ENCODE measurements at places on chromosomes 3 and 15. TPM values are rescaled to one million over a fixed set of nuclear protein-coding genes. Genes with fewer than 3 reads are reported as not detected.
A peak's percentile ranks its signal among the peaks of the same experiment; 100 is the strongest.

DNA sequence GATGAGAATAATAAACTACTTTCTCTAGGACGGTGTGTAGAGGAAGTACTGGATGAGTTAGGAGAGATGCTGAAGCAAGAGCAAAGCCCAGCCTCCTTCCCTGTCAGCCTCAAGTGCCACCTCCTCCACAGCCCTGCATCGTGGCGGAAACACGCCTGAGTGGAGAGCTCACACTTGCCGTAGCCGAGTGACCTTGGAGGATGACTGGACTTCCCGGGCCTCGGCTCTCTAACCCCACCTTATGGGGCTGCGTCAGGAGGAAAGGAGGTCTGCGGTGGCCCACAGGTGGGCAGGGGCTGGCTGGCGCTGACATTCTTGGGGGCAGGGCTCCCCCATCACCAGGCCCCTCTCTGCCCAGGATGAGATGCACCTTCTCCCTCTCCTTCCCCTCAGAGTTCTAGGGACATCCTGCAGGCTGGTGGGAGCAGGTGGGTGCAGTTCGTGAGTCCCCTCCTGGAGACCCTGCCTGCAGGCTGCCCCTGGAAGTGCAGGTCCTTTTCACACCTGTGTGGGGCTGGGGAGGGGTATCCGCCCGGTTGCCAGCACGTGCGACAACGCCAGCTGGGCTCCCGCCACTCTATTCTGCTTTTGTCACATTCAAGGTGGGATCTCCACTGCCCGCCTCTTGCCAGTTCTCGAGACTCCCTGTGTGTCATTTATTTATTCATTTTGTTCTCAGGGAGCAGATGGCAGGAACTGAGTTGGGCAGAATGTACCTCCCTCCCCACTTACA lies 175.2 kb downstream of the MEGF11 start:
- no peak for DNase-seq

- DNase-seq: no peak
These were observed 52.4 kb upstream of the MRPS22 start for GRCh38 chr3:139291276-139292051.

DNA sequence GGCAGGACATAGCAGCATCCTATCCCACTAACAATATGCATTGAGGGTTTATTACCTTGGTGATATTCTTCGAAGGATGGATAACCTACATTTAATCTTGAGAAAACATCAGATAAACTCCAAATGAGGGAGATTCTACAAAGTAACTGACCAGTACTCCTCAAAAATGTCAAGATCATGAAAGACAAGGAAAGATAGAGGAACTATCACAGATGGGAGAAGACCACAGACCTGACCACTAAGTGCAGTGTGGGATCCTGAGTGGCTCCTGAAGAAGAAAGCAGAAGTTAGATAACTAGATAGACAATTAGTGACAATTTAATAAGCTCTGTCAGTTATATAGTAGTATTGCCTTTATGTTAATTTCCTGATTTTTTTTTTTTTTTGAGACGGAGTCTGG lies 17.7 kb upstream of the CGNL1 start:
- no peak for DNase-seq

- no peak for DNase-seq
These were observed 27.9 kb upstream of the PRR23E start for GRCh38 chr3:127165036-127165435.

DNA sequence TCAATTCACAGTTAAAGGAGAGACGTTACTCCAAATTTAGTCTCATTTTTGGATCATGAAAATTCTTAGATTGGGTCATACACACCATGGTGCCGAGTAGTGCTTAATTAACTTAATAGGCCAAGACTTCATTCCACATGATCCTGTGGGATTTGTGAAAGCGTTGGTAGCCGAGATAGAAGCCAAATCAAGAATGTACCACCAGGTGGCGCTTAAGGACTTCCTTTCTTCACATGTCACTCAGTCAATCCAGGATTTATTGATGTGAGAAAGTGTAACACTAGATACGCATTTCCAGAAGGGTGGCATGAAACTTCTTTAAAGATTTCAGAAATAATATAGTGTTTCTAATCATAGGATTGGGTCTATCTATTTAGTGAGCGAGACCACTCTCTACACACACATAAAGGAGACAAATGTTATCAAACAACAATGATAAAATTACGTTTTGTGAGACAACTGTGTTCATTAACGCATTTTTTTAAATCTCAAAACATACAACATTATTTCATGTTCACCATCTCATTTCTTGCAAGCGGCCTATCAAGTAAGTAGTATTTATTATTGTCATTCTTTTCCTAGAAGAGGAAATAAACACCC lies 436.1 kb downstream of the CHL1 start:
- peak; percentile 23 for DNase-seq

DNA sequence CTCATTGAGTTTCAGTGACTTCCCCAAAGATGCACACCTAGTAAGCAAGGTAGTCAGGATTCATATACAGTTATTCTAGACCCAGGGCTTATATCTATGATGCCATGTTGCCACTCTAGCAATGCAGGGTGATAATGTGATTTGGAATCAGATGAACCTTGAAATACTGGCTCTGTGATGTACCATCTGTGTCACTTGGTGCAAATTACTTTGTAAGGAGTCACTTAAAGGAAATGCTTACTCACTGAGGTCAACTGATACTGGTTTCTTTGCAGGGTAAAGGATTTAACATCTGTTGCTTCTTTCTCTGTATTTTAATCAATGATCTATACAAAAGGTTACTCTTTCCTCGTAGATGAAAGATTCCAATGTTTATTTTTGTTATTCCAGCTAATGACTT lies 10.8 kb downstream of the ASB14 start:
- DNase-seq: no peak

GRCh38 chr3:29481969-29482767 lies 201.3 kb downstream of the RBMS3 start:
- no peak for DNase-seq

DNA sequence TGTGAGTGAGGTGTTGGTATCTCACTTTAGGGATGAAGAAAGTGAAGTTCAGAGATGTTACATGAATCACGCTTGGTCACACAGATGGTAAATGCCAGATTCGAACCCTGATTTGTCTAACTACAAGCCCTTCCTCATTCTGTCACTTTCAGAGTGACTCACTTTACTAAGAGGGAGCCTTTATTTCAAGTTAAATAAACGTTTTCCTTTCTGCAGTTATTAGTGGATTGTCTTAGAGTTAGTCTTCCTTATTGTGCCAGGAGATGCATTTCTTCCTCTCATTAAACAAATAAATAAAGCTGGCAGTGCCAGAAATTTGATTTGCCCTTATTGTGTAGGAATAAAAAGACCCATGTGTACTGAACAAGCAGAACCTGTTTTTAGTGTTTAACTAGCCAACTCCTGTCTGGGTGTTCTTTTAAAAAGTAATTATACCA lies 162.5 kb downstream of the AKAP13 start:
- no peak for DNase-seq

The HMG20A gene
- 39.3 TPM for total RNA-seq

The CCR8 gene
- total RNA-seq: not detected

The ADAMTS9 gene
- total RNA-seq: 9.8 TPM

The SEMA5B gene
- 3.0 TPM for total RNA-seq

The PDE8A gene
- 24.7 TPM for total RNA-seq

The IDH2 gene
- 237 TPM for total RNA-seq

The C15orf61 gene
- total RNA-seq: 10.2 TPM
